MCF 10A (cell line): ENCODE measurements at places on chromosomes 5 and 9. TPM values are rescaled to one million over a fixed set of nuclear protein-coding genes. Genes with fewer than 3 reads are reported as not detected.

The SLC6A18 gene
- total RNA-seq, result not detected in 2 replicates

The CNTNAP3 gene
- 9.9 and 11.2 TPM in 2 replicates for total RNA-seq

The CARD6 gene
- total RNA-seq, result 5.6 and 6.6 TPM in 2 replicates

DNA sequence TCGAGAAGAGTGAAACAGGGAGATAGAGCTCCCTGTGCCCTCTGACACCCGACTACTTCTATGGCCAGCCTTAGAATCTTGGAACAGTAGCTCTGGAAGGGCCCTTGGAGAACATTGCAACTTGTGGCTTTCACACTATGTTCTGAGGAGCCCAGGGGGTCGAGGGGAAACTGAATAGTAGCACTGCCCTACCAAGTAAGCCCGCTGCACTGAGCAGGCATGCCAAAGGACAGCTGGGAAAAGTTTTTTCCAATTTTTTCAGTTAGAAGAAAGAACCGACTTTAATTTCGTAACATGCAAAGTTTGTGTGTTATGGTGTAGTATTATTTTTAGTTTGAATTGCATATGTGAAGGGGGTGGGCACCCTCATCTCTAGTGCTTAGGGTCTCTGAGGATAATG lies 10.9 kb downstream of the SMIM3 start:
- DNase-seq, result no peak

The GDA gene
- total RNA-seq, result not detected in 2 replicates

The FIBCD1 gene
- total RNA-seq, result 1.6 and 2.8 TPM in 2 replicates

- no peak for DNase-seq
Observed at GRCh38 chr5:142654578-142655058, 31.3 kb downstream of the FGF1 start.

The FCN1 gene
- not detected in 2 replicates for total RNA-seq

DNA sequence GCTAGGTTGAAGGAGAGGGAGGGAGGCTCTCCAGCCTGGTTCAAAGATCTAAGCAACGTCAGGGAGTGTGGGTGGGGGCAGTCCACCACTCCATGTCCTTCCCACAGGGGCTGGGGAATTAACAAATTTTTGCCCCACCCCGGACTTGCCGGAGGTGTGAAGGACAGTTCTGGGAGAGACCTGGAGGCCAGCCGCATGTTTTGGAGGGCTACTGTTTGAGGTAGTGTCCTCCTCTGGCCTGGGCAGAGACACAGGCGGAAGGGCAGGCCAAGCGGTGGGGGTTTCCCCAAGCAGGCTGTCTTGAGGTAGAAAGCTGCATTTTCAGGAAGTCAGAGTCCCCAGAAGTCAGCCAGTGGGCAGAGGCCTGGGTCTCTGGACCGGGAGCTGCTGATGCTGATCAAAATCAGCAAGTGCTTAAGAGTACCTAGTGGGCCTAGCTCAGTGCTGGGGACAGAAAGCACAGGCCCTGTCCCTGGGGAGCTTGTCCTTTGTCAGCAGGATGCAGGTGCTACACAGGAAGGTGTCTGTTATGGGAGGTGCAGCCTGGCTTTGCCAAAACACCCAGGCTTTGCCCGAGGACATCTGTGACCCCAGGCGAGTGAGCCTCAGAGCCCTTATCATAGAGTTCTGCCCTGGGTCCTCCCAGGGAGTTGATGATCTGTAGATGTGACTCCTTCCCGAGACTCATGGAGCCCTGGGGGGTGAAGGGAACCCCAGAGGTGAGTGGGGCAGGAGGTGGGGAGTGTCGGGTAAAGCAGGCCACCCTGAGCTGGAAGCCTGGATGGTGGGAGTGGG lies 18.5 kb downstream of the JADE2 start:
- DNase-seq, result no peak

GRCh38 chr5:135092476-135092875 lies 58.4 kb upstream of the PITX1 start:
- DNase-seq, result no peak
